ENCODE measurements at places on chromosomes 13 and 19. TPM values are rescaled to one million over a fixed set of nuclear protein-coding genes. Genes with fewer than 3 reads are reported as not detected.

CACNA1A gene
- 0.20 TPM for total RNA-seq

STAP2 gene
- total RNA-seq = 12.8 TPM

COMP gene
- not detected for total RNA-seq

ATXN8OS gene
- not detected for total RNA-seq

CD33 gene
- 0.11 TPM for total RNA-seq

DNA sequence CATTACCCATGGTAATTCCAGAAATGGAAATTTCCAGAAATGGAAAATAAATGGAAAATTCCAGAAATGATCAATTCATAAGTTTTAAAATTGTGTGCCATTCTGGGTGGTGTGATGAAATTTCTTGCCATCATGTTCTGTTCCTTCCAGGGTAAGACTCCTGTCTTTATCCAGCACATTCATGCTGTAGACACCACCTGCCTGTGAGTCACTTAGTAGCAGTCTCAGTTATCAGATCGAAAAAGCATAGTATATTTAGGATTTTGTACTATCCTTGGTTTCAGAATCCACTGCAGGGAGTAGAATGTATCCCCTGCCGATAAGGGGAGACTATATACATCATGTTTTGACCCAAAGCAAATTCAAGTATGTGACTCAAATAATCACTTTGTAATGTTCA, 26.7 kb upstream of the CSNK1A1L start:
- DNase-seq = no peak

DNA sequence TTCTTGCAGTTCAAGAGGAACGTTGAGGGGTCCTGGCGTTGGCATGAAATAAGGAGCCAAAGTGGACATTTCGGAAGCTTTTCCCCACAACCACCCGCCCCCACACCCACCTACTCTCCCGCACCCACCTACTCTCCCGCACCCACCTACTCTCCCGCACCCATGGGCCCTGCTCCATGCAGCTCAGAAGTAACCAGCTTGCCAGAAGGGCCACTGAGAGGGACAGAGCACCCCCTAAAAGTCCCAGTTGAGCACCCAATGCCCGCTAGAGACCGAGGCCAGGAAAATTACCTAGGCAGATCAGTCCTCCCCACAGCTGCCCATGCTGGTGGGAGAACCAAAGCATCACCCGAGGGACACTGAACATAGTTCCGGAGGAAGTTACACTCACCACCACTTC, 11.8 kb downstream of the VSTM2B start:
- DNase-seq = no peak

DNA sequence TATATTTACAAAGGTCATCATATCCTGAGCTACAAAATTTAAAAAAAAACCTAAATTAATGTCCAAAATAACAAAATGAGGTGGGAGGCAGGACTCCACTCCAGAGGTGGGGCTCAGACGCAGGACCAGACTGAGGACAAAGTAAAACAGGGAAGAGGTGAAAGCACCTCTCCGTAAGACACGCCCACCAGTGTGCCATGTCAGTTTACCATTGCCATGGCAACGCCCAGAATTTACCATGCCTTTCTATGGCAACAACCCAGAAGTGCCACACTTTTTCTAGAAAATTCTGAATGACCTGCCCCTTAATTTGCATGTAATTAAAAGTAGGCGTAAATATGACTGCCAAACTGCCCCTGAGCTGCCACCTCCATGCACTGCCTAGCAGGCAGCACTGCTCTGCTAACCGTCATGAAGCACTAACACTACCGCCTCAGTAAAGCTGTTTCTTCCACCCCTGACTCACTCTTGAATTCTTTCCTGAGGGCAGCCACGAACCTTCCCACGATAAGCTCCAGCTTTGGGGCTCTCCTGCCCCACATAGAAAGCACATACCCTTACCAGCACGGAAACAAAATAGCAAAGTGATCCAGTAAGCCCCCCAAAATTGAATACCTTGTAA, 22.3 kb upstream of the PDCD5 start:
- no peak for DNase-seq

- DNase-seq = no peak
Observed at GRCh38 chr13:31134039-31134711, 27.5 kb downstream of the HSPH1 start.

Data from activated T-cell treated with anti-CD3 and anti-CD28 coated beads, Interleukin-2, amount 50 U/mL, for 4 hours (primary cell).